ENCODE measurements at places on chromosomes 11 and 22.
A peak's percentile ranks its signal among the peaks of the same experiment; 100 is the strongest.

GRCh38 chr11:19714387-19715363 lies 2.0 kb downstream of the NAV2 start:
- peak; percentile 47 for DNase-seq

DNA sequence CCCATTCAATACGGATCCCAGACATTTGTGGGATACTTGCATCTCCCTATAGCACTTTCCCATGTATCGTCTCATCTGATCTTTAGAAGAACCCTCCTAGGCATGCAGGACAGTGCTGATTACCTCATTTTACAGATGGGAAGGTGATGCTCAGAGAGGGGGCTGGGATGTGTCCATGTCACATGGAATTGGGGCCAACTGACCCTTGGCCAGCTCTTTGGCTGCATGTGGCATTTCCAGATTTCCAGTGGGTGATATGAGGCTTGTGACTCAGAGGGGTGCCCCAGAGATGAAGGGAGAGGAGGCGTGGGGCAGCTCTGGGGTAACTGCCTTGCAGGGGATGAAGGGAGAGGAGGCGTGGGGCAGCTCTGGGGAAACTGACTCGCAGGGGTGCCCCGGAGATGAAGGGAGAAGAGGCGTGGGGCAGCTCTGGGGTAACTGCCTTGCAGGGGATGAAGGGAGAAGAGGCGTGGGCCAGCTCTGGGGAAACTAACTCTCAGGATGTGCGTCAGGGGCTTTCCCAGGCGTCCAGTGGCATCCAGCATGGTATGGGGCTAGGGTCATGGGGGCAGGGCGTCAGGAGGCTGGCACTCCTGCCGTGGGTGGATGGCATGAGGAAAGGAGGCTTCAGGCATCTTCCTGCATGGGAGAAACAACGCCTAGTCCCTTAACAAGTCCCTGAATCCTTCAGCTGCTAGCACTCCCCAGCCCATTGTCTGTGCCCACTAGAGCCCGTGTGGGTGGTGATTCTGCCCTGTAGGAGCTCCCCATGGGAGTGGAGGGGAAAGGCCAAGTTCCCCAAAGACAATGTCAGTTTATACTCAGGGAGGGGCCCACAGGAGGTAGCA lies 11.9 kb upstream of the CERK start:
- DNase-seq: no peak

- DNase-seq: peak; percentile 12
Measured at GRCh38 chr11:15707971-15708370, 593.2 kb downstream of the INSC start.

DNA sequence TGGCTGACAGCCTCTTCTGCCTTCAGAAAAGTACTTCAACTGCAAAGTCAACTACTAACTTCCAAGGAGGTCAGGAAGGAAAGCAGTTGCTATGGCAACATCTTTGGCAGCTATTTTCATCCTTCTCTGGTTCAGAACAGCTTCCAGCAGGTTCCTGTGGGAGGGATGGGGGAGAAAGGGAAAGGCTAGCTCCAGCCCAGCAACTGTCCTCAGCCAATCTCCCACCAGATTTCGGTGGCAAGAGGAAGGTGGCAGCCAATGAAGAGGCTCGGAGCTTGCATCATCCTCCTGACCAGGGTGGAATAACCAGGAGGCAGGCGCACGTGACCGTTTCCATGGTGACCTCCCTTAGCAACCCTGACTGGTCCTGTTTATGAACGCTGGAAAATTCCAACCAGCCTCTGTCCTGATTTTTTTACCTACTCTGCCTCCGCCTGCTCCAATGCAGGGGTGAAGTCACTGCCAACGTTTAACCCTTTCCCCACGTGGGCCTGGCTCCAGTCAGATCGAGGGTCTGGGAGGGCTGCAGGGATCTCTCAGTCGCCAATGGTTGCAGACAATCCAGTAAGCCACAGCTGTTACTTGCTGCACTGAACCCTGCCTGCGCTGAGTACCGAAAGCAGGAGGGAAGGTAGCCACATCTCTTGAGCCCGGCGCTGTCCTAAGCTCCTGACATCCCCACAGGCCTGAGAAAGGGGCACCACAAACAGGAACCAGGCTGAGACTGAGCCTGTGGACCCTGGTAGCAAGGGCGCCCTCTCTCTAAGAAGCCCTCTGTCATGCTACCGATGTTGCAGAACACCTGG lies 11.2 kb upstream of the MALAT1 start:
- DNase-seq: peak; percentile 96

- DNase-seq: no peak
Measured at GRCh38 chr22:39183991-39184585, 31.6 kb upstream of the CBX7 start.

GRCh38 chr11:134518616-134519389 lies 106.8 kb upstream of the B3GAT1 start:
- DNase-seq: peak; percentile 7

Measured in WTC11 (cell line).